ENCODE measurements at places on chromosomes 12 and 14.

DNA sequence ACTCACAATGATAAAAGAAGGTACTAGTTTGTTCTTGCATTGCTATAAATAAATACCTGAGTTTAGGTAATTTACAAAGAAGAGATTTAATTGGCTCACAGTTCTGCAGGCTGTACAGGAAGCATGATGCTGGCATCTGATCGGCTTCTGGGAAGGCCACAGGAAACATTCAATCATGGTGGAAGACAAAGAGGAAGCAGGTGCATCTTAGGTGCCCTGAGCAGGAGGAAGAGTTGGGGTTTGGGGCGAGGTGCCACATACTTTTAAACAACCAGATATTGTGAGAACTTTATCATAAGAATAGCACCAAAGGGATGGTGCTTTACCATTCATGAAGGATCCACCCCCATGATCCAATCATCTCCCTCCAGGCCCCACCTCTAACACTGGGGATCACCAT is 752.6 kb upstream of the FLRT2 start:
- DNase-seq: no peak

DNA sequence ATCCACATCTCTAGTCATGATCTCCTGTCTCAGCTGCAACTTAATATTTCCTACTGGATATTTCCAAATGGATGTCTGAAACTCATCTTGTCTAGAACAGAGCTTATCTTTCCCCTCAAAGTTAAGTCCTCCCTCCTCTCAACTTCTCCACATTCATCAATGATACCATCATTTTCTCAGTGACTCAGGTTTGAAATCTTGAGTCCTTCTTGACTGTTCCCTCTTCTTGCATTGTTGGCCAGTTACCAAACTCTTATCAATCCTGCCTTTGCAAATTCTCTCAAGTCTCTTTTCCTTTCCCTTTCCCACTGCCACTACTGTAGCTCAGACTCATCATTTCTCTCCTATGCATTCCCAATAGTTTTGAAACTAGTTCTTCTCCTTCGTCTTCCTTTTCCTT is 14.3 kb upstream of the CHURC1 start:
- DNase-seq: no peak

- DNase-seq: no peak
Measured at GRCh38 chr12:2749580-2749979, 45.2 kb upstream of the FKBP4 start.

- no peak for DNase-seq
Measured at GRCh38 chr12:105978276-105978675, 160.5 kb downstream of the NUAK1 start.

DNA sequence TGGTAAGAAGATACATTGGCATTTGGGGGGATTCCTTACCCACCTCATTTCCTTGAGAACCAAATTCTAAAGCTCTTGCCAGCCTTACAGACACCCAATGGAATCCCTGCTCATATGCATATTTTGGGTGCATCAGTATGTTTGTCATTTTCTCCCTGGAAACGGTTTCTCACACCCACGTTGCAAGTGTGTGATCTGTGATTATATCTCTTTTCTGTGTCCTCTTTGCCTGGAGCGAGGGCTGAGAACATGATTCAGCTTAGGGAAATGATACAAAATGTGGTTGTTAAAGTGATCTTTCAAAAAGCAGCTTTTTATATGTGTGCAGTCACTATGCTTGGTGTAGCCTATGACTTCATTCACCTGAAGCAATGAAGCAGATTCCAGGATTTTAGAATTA is 52.0 kb downstream of the KCNMB4 start:
- DNase-seq: peak; percentile 75

Data from Ammon's horn (tissue), 1 donor.